Vagina (tissue), 2 donors: ENCODE measurements at places on chromosomes 2 and 18.

GRCh38 chr2:104385743-104386142, 468.2 kb upstream of the POU3F3 start:
- no peak for DNase-seq
- H3K36me3 ChIP-seq: no peaks in the 10 kb centered on the region
- H3K27me3 ChIP-seq: no peaks in the 10 kb centered on the region
- no peak overlapping the region for H3K4me3 ChIP-seq
- no peak overlapping the region for H3K27ac ChIP-seq

GRCh38 chr2:67503066-67503795, 106.1 kb downstream of the ETAA1 start:
- no peaks in the 10 kb centered on the region for H3K36me3 ChIP-seq
- peaks cover 14% of the 10 kb centered on the region for H3K4me1 ChIP-seq
- no peak overlapping the region for H3K27ac ChIP-seq
- no peak for DNase-seq
- no peaks in the 10 kb centered on the region for H3K27me3 ChIP-seq
- H3K4me3 ChIP-seq: no peak overlapping the region

DNA sequence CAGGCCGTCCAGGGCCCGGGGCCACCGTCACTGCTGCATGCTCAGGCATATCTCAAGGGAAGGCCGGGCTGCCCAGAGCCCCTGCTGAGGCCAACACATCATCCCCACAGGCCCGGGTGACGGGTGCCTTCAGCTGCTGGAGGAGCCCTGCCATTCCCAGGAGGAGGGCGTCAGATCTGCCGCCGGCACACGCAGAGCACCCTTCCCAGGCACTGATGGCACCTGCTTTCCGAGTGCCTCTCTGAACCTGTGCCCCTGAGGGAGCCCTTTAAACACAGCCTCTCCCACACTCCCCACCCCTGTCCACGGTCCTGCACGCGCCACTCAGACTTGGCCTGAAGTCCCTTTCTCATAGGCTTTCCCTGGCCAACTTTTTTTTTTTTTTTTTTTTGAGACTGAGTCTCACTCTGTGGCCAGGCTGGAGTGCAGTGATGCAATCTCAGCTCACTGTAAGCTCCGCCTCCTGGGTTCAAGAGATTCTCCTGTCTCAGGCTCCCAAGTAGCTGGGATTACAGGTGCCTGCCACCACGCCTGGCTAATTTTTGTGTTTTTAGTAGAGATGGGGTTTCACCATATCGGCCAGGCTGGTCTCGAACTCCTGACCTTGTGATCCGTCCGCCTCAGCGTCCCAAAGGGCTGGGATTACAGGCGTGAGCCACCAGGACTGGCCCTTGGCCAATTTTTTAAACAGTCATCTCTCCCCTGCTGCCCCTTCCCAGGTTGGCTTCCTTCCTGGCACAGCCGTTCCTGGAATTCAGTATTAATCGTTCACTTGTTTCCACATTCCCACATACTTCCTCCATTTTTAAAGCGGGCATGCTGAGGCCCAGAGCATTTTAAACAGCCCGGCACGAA, 211.7 kb downstream of the NDUFA10 start:
- peak overlapping the region; percentile 53 for H3K27ac ChIP-seq
- H3K4me3 ChIP-seq: no peak overlapping the region
- no peaks in the 10 kb centered on the region for H3K36me3 ChIP-seq

DNA sequence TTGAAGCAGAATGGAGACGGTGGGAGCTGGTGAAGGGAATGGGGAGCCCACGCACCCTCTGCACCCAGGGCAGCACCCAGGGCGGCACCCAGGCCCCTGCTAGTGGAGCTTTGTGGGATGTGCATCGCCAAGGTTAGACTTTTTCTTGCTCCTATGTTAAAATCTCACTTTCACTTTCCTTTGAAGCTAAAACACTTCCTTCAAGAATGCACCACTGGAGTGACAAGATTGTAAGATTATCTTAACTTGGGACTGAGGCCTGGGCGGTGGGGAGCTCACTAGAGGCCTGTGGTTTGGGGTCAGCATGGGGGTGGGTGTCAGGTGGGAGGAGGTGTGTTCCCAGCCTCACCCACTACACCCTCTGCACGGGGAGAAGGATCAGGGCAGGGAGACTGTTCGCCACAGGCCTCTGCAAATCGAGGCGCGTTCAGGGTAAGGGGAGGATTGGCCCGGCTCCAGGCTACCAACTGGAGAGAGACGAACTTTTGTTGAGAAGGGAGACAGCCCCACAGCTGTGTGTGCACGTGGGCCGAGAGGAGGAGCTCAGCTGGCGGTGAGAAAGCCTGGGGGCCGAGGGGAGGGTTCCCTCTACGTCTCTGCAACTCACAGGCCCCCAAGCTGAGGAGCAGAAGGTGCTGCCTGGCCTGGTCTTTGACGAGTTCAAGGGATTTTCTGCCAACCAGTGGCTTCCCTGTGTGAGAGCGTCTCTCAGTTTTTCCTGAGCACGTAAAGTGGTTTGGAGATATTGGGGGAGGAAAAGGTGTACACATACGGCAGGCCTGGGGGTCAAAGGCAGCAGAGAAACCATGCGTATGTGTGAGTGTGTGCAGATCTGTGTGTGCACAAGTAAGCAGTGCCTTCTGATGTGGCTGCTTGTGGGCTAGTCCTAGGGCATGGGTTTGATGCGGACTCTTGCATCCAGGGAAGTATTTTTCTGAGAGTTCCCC, 147.7 kb downstream of the KLHL29 start:
- H3K4me3 ChIP-seq: no peak overlapping the region
- no peaks in the 10 kb centered on the region for H3K36me3 ChIP-seq
- no peaks in the 10 kb centered on the region for H3K27me3 ChIP-seq
- DNase-seq: no peak
- H3K4me1 ChIP-seq: peaks cover 25% of the 10 kb centered on the region

GRCh38 chr2:28165087-28165635, 227.5 kb upstream of the FOSL2 start:
- peak overlapping the region; percentile 88 for H3K27ac ChIP-seq
- DNase-seq: no peak
- no peaks in the 10 kb centered on the region for H3K36me3 ChIP-seq
- H3K27me3 ChIP-seq: no peaks in the 10 kb centered on the region
- H3K4me1 ChIP-seq: peaks cover 55% of the 10 kb centered on the region

- H3K27ac ChIP-seq: peak overlapping the region; percentile 88
- peaks cover 51% of the 10 kb centered on the region for H3K4me1 ChIP-seq
Observed at GRCh38 chr2:120910956-120911951, 175.6 kb downstream of the GLI2 start.

DNA sequence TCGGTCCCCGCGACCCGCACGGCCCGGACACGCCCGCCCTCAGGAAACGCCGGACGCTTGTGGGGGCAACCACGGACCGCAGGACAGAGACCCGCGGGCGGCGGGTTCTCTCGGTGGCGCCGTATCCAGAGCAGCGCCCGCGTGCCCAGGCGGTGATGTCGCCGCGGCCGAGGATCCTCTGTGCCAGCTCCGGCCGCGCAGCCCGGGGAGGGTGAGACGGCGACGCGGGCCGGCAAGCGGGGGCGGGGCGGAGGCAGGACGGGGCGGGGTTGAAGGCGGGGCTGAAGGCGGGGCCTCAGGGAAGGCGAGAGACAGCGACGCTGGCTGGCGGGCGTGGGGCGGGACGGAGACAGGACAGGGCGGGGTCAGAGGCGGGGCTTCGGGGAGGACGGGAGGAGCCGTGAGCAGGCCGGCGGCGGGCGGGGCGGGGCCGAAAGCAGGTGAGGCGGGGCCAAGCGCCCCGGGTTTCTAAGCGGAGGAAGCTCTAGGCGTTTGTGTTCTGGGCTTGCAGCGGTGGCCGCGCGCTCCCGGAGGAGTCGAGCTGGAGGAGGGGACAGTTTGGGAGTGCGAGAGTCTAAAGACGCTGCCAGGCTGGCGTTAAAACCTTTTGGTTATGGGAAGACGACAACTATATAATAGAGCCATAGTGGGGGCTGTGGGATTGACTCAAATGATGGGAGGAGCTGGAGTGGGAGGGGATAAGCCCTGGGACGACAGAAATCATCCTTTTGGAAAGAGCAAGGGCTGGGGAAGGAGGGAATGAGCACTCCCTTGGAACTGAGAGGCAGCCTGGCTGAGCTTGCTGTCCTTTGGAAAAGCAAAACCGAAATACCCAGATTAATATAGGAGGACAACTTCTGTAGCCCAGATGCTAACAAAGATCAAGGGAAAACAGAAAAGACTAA, at the start of gene DSEL:
Gene DSEL, minus strand, starts transcription at position 182 of the 905 bp plus-strand sequence. CDS start 2,112 bp downstream, outside the sequence.
- H3K27ac ChIP-seq: peak within 1 kb of the TSS; percentile 84
- no peak for DNase-seq
- H3K27me3 ChIP-seq: no peaks in the 10 kb centered on the region
- no peaks in the 10 kb centered on the region for H3K36me3 ChIP-seq

DNA sequence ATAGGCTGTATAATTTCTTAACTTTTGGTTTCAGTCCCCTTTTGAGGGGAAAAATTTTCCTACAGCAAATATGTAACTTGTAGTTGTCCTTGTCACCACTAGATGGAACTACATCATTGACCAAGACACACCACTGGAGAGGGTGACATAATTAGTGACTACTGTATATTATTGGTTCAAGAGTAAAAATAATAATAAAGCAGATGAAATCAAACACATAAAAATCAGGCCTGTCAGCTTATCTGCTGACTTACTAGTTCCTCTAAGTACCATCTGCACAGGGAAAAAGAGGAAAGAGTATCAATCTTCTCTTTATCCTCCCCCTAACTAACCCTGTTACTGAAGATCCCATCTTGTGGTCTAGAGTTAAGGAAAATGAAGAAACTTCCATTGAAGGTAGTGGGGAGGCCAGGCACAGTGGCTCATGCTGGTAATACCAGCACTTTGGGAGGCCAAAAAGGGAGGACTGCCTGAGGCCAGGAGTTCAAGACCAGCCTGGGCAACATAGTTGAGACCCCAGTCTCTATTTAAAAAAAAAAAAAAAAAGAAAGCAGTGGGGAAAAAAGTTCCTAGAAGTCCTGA, 29.6 kb upstream of the ENOSF1 start:
- no peak overlapping the region for H3K27ac ChIP-seq
- H3K4me1 ChIP-seq: no peaks in the 10 kb centered on the region

DNA sequence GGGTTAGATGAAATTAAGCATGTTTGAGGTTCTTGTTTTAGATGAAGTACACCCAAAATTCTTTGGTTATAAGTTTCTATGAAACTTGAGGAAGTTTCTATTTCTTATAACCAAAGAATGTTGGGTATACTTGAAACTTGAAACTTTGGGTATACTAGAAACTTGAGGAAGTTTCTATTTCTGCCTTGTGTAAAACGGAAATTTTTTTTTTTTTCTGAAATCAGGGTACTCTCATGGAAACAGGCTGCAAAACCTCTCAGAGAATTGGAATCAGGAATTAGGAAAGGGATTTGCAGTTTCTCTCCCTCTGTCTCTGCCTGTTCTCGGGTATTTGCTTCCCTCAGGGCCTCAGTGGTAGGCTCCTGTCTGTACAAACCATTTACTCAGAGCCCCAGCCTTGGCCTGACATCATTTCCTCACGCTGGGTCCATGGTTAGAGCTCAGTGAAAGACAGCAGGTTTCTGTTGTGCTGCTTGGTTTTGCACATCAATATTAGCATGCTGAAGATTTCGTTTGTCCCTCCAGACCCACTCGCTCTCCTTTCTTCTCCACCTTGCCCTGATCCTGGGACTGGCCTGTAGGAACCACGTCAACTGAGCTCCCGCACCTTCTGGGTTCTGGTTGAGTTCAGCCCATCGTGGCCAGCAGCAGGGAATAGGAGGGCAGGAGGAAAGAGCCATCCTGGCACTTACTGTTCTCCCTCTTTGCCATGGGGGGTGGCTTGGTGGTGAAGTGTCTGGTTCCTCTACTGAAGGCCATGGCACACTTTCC, 106.4 kb downstream of the POLR1A start:
- DNase-seq: no peak
- no peak overlapping the region for H3K4me3 ChIP-seq
- H3K27me3 ChIP-seq: no peaks in the 10 kb centered on the region
- no peaks in the 10 kb centered on the region for H3K36me3 ChIP-seq

DNA sequence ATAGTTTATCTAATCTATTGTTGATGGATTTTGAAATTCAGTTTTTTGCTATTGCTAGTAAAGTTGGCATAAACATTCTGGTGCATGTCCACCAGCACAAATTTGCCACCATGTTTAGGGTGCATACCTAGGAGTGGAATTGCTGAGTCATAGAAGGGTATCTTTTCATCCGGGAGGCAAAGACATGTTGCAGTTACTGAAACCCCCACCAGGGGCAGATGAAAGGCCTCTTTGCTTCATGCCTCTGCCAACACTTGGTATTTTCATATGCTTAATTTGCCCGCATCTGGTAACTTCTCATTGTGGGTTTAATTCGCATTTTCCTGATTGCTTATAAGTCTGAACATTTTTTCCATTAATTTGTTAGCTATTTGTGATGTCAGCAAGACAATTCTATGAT, 8.2 kb downstream of the DCC start:
- no peak overlapping the region for H3K27ac ChIP-seq
- no peak overlapping the region for H3K4me3 ChIP-seq
- DNase-seq: no peak
- no peaks in the 10 kb centered on the region for H3K27me3 ChIP-seq
- no peaks in the 10 kb centered on the region for H3K36me3 ChIP-seq

GRCh38 chr18:60537074-60537473, 164.5 kb upstream of the MC4R start:
- no peak for DNase-seq
- no peaks in the 10 kb centered on the region for H3K4me1 ChIP-seq
- no peaks in the 10 kb centered on the region for H3K36me3 ChIP-seq
- H3K27ac ChIP-seq: no peak overlapping the region

DNA sequence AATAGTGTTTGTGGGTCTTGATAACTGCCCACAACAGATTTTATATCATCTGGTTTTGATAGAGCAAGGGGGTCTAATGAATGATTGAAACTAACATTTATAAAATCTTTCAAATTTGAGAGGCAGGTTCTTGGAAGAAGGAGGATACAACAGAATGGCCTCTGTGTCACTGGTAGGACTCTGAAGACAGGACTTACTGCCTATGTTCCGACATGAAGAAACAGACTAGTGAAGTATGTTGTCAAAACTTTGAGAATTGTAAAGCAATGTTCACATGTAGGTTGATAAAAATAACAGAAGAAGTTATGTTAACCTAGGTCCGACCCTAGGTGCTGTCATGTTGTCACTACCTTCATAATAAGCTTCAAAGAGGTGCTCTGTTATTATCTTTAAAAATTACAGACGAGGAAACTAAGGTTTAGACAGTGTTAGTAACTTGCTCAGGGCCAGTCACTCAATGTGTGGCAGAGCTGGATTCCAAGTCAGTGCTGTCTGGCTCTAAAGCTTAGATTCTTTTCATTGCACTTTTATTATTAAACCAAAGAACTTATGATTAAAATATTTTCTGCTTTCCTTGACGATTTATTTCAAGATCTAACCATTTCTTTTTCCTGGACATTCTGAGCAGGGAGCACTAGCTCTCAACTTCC, 146.2 kb downstream of the RPIA start:
- no peak overlapping the region for H3K4me3 ChIP-seq
- no peaks in the 10 kb centered on the region for H3K4me1 ChIP-seq
- H3K27me3 ChIP-seq: no peaks in the 10 kb centered on the region
- H3K27ac ChIP-seq: no peak overlapping the region

DNA sequence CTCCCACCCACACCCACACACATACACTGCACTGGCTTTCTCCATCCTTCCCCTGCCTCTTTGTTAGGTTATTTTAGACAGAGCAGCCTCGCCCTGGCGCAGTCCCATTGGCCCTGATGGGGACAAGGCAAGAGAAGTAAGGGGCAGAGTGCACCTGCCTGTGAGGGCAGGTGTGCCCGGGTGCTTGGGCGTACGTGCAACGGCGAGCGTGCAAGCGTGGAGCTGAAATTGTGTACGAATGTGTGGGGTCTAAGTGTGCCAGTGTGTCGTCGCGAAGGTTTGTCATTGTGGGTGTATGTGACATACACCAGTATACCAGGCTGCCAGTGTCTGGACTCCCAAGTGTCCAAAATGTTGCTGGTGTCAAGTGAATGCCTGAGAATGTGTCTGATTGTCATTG, 544 bp downstream of the LRATD1 start:
- peak overlapping the region; percentile 47 for H3K4me3 ChIP-seq
- no peaks in the 10 kb centered on the region for H3K27me3 ChIP-seq
- no peak for DNase-seq
- no peaks in the 10 kb centered on the region for H3K36me3 ChIP-seq
- H3K4me1 ChIP-seq: peaks cover 30% of the 10 kb centered on the region
